ENCODE measurements at places on chromosomes 5 and 9.

- DNase-seq = peak; percentile 40
Observed at GRCh38 chr5:159098603-159099436, 896 bp downstream of the EBF1 start.

GRCh38 chr5:15222156-15222555 is 277.8 kb upstream of the FBXL7 start:
- no peak for DNase-seq

GRCh38 chr5:88816195-88816594 is 66.8 kb downstream of the MEF2C start:
- no peak for DNase-seq

GRCh38 chr5:100913298-100913697 is 10.2 kb upstream of the ST8SIA4 start:
- DNase-seq = no peak

DNA sequence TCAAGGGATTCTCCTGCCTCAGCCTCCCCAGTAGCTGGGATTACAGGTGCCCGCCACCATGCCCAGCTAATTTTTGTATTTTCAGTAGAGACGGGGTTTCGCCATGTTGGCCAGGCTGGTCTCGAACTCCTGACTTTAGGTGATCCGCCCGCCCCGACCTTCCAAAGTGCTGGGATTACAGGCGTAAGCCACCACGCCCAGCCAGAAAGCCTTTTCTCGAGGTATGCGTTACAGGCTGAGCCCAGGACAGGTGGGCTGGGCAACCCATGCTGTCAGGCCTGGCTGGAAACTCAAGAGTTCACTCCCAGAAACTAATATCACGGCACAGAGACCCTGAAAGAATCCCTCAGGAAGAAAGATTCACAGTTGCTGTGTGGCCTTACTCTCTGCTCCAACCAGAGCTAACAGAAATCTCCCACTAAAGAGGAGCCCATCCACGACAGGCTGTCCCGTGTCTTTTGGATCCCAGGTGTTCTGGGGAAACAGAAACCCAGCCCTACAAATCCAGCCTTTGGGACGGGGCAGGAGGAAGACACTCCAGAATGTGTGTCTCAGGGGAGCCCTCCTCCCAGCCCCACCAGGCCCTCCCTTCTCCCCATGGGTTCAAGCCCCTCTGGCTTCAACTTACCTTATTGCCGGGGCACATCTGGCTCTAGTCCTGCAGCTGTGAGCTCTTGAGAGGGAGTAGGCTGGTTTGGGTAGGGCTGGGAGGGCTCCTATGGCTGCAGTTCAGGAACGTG is 400 bp downstream of the TIFAB start:
- DNase-seq = no peak

GRCh38 chr5:178580271-178580955 is 9.8 kb downstream of the COL23A1 start:
- no peak for DNase-seq

- DNase-seq = no peak
Observed at GRCh38 chr5:151555760-151556576, 35.2 kb downstream of the FAT2 start.

DNA sequence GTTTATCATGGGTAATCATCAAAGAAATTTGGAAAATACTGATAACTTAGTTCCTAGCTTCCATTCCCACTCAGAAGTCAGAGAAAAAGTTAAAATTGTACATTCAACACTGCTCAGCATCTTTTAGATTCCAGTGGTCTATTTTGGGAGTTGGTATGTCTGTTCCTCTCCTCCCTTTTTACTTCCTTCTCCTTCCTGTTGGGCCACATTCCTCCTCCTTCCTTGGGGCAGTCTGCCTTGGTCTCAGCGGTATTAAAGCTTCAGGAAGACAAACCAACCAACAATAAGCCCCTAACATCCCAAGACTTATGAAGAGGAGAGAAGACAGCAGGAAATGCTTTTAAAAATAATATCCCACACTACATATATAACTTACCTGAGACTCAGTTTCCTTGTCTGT is 49.9 kb upstream of the SSBP2 start:
- no peak for DNase-seq

- no peak for DNase-seq
Observed at GRCh38 chr9:18056269-18056992, 417.5 kb upstream of the ADAMTSL1 start.

GRCh38 chr5:121273833-121274433 is 577.7 kb upstream of the FTMT start:
- no peak for DNase-seq

GRCh38 chr5:151896031-151896691 is 28.5 kb downstream of the GLRA1 start:
- no peak for DNase-seq

DNA sequence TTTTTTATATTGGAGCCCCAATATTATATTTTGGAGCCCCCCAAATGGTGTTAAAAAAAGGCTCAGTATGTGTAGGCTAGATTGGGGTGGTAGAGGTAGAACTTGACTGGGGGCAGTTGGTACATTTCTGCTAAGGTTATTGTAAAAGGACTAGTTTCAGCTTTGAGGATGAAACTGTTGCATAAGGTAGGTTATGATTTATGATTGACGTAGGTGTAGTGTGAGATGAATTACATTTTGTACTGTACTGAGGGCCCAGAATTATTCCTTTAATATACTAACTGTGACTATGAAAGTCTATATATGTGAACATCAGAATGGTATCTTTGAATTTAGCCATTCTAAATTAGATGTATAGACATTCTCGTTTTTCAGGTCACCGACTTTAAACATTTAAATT is 3.6 kb downstream of the RIC1 start:
- no peak for DNase-seq

DNA sequence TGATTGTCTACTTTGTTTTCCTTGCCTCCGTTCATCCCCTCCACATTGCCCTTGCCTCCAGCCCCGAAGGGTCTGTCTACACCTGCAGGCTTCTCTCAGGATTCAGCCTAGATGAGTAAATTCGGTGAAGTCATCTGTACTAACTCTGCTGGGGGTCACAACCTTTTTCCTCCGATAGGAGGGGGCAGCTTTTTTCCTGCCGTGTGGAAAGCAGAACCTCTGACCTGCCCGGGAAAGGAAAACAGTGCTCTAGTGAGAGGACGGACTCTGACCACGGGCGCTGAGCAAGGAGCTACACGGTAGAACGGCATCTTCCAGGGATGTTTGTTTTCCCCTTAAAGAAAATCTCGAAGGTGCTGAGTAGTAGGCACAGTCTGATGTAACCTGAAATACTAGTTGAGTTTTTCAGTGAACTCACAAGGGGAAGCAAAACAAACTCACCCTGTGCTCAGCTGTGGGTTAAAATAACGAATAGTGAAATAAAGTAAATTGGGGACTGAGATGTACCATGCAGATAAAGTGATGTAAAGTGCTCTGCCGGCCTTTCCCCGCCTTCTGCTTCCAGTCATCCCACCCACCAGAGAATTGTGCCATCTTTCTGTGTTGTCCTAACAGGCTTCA is 281.8 kb downstream of the AOPEP start:
- DNase-seq = no peak

- no peak for DNase-seq
Observed at GRCh38 chr5:98934546-98934945, 5.7 kb upstream of the CHD1 start.

- no peak for DNase-seq
Observed at GRCh38 chr9:88583901-88584596, 49.1 kb downstream of the NXNL2 start.

- no peak for DNase-seq
Observed at GRCh38 chr5:74938250-74938933, 72.2 kb upstream of the FAM169A start.

- peak; percentile 12 for DNase-seq
Observed at GRCh38 chr9:133979273-133979920, 12.7 kb downstream of the VAV2 start.

- no peak for DNase-seq
Observed at GRCh38 chr9:20620650-20621470, 1.4 kb downstream of the MLLT3 start.

GRCh38 chr5:79285833-79286232 is 49.9 kb downstream of the JMY start:
- no peak for DNase-seq

All from WTC11 (cell line).